ENCODE measurements at places on chromosomes 3 and 15.
A peak's percentile ranks its signal among the peaks of the same experiment; 100 is the strongest.

- DNase-seq = no peak
Observed at GRCh38 chr3:42163622-42164244, 72.6 kb downstream of the TRAK1 start.

DNA sequence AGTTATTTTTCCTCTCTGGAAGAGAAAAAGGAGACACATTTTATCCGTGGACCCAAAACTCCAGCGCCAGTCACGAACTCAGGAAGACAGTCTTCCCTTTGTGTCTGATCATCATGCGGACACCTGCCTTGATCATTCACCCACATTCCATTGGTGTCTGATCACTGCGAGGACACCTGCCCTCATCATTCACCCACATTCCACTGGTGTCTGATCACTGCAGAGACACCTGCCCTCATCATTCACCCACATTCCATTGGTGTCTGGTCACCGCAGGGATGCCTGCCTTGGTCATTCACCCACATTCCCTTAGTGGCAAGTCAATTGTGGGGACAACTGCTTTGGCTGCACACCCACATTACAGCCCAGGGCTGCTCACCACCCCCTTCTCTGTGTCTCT is 148.9 kb downstream of the ROBO1 start:
- DNase-seq = no peak

DNA sequence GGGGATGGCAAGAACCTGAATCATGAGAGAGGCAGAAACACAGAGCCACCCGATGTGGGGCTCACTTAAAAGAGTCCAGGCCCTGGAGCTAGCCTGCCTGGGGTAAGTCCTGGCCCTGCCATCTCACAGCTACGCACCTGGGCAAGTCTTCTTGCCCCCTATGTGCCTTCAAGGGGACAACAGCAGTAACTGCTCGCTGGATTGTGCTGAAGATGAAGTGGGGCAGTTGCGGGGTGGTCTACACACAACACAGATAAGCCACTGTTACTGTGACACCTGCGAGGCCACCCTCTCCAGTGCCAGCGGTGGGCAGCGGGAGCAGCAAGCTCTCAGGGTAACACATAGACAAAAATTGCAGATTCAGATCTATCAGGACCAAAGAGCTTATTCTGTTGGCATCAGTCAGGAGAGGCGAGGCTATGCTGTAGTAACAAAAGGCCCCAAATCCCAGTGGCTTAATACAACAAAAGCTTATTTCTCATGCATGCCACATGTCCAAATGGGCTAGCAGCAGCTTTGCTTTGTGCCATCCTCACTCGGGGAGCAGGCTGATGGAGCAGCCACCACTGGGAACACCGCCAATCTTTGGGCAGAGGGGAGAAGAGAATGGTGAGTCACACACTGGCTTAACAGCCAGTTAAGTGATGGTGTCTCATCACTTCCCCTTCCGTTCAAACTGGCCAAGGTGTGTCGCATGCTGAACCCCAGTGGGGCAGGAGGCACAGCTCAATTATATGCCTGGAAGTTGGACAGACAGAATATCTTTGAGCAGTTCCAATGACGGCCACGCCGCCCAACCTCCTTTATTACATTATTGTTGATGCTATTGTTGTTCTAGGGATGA is 78.3 kb downstream of the WNT7A start:
- peak; percentile 31 for DNase-seq

DNA sequence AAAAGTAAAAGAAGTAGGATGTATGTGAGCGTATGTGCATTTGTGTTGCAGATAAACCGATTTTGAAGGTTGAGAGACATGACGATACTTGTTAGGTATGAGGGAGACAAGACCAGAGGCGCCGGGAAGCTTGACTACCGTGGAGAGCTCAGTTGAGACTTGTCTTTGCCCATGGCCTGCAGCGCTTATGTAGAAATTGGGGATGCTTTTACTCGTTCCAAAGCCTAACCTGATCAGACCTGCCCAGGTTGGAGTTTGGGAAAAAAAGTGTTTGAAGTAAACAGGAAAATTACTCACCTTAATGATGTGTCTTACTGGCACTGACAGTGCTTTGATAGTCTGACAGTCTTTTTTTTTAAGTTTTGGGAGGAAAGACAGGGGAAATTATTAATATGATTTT is 202.8 kb downstream of the TP63 start:
- DNase-seq = no peak

GRCh38 chr3:38454178-38454883 is 641 bp downstream of the ACVR2B start:
- DNase-seq = peak; percentile 66

- peak; percentile 89 for DNase-seq
Observed at GRCh38 chr3:193732391-193732790, 139.4 kb downstream of the OPA1 start.

- no peak for DNase-seq
Observed at GRCh38 chr3:52236424-52236886, 2.5 kb downstream of the TWF2 start.

DNA sequence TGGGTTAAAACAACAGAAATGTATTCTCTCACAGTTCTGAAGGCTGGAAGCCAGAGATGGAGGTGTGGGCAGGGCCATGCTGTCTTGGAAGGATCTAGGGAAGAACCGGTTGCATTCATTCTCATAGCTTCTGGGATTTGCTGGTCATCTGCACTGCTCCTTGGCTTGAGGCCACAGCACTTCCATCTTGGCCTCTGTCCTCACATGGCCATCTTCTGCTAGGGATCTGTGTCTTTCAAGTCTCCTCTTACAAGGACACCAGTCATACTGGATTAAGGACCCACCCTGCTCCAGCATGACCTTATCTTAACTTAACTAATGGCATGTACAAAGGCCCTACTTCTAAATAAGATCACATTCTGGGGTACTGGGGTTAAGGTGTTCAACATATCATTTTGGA is 47.7 kb downstream of the RPLP1 start:
- DNase-seq = no peak

GRCh38 chr15:57337868-57338411 is 38.4 kb upstream of the CGNL1 start:
- no peak for DNase-seq

GRCh38 chr3:38536671-38537070 is 40.5 kb downstream of the EXOG start:
- no peak for DNase-seq

GRCh38 chr3:140842984-140843649 is 98.5 kb upstream of the SLC25A36 start:
- no peak for DNase-seq

DNA sequence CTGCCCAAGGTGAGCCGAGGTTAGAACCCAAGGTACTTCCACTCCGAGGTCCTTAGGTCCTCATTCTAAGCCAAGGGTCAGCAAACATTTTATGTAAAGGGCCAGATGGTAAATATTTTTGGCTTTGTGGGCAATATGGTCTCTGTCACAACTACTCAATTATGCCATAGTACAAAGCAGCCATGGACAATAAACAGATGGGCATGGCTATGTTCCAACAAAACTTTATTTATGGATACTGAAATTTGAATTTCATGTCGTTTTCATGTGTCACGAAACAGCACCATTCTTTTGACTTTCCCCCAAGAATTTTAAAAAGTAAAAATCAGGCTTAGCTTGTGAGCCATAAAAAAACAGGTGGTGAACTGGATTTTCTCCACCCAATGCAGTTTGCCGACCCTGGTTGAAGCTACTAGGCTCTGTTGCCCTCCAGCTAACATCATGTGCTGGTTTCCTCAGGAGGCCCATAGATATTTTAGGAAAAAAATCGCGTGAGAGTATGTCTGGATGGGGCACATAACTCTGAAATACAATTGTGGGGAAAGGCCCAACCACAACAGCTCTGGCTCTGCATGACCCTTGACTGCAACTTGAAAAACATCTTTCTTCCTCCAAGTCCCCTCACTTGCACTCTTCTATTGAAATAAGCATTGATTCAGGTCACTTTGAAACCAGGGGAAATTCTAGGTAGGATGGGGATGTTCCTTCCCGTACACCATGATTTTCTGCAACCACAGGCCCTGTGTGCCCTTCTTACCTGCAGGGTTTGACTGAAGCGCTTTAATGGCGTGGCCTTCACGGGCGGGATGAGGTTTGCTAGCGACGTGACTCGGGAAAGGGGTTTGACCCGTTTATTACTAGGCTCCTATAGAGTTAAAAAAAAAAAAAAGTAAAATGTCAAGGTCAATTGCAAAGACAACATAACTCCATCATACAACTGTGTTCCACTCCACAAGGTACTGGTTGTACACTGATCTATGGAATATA is 28.5 kb downstream of the ARHGEF3 start:
- no peak for DNase-seq

DNA sequence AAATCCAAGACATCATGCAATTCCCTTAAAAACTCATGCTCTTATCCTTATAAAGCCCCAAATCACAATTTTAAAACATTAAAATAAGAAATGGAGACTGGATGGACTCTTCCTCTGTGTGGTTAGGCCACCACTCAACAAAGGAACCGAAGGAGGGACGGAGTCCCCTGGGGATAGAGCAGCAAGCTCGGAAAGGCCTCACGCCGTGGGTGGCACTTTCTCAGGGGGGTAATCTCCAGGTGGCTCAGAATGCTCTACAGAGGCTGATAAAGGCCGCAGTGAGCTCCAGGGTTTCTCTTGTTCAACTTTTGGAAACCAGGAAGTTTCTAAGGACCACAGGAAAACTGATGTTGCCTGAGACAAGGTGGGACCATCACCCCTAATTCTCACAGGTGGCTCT is 23.2 kb downstream of the CCR9 start:
- no peak for DNase-seq

DNA sequence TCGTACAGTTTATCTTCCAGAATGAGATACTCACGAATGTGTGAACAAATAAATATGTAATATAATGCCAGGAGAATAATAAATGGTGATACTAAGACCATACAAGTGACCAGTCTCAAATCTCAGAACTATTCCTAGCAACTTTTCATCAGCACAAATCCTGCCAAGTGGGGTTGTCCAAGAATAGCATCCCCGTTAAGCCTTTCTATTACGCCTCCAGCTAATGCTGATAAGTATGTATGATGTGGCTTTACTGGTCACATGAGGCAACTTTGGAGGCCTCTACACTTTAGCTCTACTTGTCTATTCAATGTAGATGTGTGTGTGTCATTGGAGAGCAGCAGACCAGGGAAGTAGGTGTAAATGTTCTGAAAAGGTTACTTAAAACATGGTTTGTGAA is 129.5 kb downstream of the KCNMB2 start:
- DNase-seq = no peak

- DNase-seq = no peak
Observed at GRCh38 chr3:195238081-195238571, 32.8 kb downstream of the XXYLT1 start.

DNA sequence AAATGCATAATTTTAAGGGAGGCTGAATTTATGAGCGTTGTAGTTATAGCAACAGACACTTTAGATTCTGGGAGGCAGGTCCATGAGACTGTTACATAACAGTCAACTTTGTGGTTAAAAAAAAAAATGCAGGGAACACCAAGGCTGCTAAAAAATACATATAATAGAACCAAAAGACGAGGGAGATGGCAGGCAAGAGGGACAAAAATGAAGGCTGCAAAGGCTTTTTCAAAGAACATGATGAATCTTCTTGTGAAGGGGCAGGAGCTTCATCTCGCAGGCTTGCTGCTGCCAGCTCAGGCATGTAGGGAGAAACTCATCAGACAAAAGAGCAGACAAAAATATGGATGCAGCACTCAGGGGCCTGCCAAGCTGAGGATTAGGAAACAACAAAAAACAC is 243.9 kb downstream of the SHQ1 start:
- DNase-seq = no peak

GRCh38 chr15:79170256-79170664 is 79.7 kb upstream of the RASGRF1 start:
- DNase-seq = no peak

GRCh38 chr15:43251185-43251870 is 15.4 kb downstream of the TGM5 start:
- DNase-seq = no peak

DNA sequence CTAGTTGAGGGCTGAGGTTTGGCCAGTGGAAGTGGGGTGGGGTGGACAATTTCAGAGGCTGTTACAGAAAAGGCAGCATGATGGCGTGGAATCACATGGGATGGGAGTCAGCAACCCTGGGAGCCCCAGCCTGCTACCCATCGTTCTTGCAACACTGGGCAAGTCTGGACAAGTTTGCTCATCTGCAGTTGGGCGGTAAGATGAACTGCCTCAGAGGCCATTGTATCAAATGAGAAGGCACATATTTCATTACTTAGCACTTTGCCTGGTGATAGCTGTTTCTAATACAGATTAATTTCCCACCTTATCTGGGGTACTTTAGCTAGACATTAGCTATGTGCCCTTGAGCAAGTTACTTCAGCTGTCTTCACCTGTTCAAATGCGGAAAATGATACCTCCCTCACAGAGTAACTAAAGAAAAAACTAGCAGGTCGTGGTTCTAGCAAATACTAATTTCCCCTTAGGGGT is 248.9 kb downstream of the THSD4 start:
- DNase-seq = no peak

DNA sequence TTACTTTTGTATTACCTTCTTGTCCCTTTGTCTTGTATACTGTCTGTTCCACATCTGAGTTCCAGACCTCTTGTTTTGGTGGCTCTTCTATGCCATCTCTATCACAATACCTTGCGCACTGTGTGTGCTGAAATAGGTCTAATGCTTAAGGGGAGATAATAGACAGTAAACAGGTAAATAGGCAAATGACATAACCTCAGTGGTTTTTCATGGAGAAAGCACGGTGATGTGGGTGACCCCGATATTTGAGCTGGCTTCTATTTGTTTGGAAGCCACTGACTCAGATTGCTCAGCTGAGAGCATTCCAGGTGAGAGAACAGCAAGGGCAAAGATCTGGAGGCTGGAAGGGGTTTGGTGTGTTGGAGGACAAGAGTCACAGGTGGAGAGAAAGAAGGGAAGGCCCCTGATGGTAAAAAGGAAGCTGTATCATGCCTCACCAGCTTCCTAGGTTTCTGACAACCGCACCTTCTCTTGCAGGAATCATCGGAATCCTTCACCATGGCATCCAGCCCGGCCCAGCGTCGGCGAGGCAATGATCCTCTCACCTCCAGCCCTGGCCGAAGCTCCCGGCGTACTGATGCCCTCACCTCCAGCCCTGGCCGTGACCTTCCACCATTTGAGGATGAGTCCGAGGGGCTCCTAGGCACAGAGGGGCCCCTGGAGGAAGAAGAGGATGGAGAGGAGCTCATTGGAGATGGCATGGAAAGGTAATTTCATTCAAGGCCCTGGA is 795 bp downstream of the MCM2 start:
- no peak for DNase-seq

DNA sequence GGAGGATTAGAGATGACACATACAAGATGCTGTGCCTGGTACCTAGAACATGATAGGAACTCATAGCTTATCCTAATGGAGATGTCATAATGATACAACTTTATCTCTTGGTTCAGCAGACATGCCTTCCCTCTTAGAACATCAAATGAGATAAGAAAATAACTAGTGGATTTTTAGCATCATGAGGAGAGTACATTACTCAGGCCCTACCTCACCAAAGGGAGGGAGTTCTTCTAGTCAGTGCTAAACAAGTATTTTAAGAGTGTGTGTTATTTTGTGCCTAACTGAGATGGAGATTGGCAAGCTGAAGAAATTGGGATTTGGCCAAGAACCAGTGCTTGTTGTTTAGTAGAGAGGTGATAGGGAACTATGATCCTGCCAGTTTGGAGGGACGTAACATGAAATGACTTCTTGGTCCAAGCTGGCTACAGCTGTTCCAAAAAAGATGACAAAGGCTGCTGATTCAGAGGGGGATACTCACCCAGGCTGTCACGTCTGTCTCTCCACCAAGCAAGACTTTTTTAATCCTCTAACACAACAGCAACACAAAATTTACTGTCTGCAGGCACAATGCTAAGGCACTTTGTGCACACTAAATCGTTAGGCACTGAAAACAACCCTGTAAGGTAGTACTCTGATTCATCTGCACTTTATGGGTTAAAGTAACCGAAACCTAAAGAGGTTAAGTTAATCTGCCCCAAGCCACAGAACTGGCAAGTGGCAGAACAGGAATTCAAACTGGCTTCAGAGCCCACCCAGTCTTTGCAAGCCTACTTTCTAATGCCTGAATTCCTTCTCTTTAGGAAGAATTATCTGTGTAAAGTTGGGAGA is 126.5 kb downstream of the CMSS1 start:
- no peak for DNase-seq
